Stimulated activated CD8-positive, alpha-beta memory T cell treated with anti-CD3 and anti-CD28 coated beads, Interleukin-15, amount 100 ng/mL, for 4 hours (primary cell): ENCODE measurements at places on chromosomes 5 and 9.

- DNase-seq = no peak
These were observed 197.1 kb downstream of the NTRK2 start for GRCh38 chr9:84866396-84867175.

GRCh38 chr9:93317495-93318094 lies 133.7 kb downstream of the WNK2 start:
- DNase-seq = no peak

DNA sequence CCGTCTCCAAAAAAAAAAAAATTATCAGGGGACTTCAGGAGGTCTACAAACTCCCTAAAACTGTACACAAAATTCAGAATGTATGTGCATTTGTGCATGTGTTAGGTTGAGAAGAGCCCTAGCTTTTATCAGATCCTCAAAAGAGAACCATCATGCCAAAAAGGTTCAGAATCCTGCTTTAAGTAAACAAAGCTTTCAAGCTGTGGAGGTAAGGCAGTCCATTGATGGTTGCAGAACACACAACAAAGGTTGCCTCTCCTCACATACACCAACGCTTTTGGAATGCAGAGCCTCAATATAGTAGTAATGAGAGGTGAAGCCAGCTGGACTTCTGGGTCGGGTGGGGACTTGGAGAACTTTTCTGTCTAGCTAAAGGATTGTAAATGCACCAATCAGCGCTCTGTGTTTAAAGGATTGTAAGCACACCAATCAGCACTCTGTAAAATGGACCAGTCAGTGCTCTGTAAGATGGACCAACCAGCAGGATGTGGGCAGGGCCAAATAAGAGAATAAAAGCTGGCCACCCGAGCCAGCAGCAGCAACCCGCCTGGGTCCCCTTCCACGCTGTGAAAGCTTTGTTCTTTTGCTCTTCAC lies 57.9 kb upstream of the RNF38 start:
- no peak for DNase-seq

GRCh38 chr5:3787604-3788003 lies 192.0 kb downstream of the IRX1 start:
- no peak for DNase-seq

DNA sequence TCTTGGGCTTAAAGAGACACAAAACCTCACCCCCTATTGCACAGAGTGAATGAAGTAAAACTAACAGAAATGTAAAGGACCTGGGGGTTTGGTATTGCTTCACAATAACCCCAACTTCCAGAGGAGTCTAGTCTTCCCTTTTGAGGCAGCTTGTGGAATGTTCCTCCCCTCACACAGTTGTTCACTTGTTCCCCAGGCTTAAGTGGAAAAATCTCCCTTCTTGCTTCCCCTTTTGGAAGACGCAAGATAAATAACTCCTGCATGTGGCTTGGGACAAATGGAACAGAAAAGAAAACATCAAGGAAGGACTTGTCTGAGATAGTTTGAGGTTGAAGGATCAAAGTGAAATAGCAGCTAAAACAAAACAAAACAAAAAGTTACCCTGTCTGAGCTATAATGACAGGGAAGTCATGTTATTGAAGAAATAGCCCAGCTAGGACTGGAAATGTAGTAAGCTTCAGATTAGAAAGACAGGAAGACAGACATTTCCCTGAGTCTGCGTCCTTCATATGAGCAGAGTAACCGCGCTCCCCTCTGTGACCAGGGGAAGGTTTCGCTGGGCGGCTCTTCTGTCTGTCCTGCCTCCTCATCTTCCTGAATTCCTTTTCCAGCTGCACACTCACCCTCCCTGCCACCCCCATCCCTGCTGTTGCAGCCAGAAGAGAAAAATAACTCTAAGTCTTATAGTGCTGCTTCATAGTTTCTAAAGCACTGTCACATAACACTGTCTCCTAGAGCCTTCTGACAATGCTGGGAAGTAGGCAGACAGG lies 8.8 kb downstream of the SPARC start:
- no peak for DNase-seq

DNA sequence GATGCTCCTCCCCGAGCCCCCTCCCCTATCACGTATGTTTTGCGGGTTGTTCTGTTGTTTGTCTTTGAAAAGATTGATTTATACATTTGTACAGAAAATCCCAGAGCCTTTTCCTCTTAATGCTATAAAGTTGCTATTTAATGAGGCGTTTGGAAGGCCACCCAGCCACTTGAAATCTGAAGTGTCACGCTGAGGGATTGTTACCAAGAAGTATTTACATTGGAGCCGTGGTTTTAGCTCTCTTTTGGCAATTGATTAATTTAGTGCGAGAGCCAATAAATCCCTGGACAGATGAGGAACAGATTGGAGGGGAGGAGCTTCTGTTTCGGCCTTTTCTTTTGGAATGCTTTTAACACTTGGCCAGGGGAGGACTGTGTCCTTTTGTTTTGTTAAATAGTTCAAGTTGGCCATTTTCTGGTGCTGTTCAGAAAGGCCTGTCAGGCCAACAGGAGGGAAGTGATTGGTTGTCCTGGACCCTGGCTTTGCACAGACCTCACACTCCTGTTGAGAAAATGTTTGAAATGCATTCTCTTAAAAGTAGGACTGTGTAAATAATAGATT lies 250.2 kb downstream of the PDZD2 start:
- DNase-seq = no peak

DNA sequence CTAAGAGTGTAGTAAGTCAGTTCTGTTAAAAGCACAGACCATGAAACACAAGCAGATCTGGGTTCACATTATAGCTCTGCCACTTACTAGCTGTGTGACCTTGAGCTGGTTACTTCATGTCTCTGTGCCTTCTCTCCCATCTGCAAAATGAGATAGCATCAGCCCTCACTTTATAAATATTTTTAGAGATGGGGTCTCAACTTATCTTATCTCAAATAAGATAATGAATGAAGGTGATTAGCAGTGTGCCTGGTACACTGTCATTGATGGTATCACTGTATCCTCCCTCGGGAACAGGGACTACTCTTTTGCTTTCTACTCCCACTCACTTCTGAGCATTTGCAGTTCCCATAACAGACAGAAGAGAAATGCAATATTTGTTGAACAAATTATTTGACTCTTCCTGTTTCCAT lies 52.4 kb downstream of the GALNT10 start:
- DNase-seq = no peak
